ENCODE measurements at places on chromosomes 11 and 22.
A peak's percentile ranks its signal among the peaks of the same experiment; 100 is the strongest.

DNA sequence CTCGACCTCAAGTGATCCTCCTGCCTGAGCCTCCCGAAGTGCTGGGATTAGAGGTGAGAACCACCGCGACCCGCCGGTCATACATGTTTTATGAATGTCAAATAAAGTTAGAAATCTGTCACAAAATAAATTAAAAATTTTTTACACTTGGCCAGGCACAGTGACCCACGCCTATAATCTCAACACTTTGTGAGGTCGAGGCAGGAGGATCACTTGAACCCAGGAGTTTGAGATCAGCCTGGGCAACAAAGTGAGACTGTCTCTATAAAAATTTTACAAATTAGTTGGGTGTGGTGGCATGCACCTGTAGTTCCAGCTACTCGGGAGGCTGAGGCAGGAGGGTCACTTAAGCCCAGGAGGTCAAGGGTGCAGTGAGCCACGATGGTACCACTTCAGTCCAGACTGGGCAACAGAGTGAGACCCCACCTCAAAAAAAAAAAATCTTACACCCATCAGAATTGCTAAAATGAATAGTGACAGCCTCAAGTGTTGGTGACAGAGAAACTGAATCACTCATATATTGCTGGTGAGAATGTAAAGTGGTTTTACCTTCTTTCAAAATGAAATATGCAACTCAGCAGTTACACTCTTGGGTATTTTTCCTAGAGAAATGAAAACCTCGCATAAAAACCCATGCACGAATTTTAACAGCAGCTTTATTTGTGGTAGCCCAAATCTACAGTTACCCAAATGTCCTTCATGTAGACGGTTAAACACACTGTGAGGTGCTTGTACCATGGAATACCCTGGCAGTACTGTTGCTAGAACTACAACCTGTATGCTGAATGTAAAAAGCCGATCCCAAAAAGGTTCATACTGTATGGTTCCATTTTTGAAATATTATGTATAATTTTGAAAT lies 55.4 kb downstream of the MED15 start:
- no peak for DNase-seq

- DNase-seq = peak; percentile 48
Measured at GRCh38 chr11:47715082-47715669, at the start of gene AGBL2. AGBL2 (minus strand) TSS chr11:47715369; CDS start chr11:47714650, 719 bp downstream.

- DNase-seq = no peak
Measured at GRCh38 chr22:33920197-33920540, at the start of gene LARGE1. LARGE1 (minus strand) TSS chr22:33920476.

DNA sequence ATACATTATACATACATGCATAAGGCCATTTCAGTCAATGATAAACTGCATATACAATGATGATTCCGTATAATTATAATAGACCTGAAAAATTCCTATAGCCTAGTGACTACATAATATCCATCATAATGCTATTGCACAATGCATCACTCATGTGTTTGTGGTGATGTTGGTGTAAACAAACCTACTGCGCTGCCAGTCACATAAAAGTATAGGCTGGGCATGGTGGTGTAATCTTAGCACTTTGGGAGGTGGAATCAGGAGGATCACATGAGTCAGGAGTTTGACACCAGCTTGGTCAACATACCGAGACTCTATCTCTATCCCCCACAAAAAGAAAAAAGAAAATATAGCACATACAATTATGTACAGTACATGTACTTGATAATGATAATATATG lies 163.7 kb upstream of the DDI1 start:
- no peak for DNase-seq

- DNase-seq = no peak
Measured at GRCh38 chr11:110711776-110712658, at the start of gene ARHGAP20. ARHGAP20 (minus strand) TSS chr11:110712437; CDS start chr11:110712231, 206 bp downstream.

DNA sequence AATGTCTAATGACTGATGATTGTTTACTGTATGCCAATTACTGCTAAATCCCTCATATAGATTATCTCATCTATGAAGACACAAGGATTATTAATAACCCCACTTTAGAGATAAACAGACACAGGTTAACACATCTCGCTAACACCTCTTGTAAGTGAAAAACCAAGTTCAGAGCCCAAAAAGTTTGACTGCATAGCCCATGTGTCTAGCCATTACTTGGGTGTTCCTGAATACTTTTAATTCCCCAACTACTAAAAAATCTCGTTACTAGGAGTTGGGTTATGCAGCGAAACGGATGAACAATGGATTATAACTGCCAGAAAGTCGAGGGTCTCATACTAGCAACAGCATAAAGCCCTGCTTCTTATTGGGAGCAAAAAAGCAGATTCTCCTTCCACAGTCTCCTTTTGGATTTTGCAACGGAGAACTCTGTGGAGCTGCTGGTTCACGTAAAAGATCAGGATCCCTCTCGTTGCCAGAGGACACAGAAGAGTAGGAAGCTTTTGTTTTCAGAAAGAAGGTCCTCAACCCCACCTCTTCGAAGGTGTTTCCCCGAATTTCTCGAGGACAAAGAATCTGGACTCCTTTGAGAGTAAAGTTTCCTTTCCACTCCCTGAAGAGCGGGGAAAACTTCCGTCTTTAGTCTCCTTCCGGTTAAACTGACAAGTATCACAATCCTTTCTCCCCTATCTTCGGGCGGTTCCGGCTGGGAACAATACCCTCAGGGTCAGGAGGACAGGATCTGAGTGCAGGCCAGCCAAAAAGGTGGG lies 979 bp downstream of the ZBED5 start:
- no peak for DNase-seq

GRCh38 chr11:122177238-122177637 lies 61.2 kb upstream of the BLID start:
- DNase-seq = no peak

GRCh38 chr11:8375460-8375859 lies 111.8 kb upstream of the LMO1 start:
- DNase-seq = no peak

DNA sequence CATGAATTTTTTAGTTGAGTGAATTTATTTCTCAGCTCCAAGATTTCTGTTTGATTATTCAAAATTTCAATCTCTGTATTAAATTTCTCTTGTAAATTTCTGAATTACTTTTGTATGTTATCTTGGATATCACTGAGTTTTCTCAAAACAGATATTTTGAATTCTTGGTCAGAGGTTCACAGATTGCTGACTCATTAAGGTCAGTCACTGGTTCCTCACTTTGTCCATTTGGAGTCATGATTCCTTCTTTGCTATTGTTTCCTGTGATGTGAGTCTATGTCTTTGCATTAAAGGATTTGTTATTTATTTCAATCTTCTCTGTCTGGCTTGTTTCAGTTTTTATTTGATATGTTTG lies 10.2 kb upstream of the IL17RA start:
- no peak for DNase-seq

DNA sequence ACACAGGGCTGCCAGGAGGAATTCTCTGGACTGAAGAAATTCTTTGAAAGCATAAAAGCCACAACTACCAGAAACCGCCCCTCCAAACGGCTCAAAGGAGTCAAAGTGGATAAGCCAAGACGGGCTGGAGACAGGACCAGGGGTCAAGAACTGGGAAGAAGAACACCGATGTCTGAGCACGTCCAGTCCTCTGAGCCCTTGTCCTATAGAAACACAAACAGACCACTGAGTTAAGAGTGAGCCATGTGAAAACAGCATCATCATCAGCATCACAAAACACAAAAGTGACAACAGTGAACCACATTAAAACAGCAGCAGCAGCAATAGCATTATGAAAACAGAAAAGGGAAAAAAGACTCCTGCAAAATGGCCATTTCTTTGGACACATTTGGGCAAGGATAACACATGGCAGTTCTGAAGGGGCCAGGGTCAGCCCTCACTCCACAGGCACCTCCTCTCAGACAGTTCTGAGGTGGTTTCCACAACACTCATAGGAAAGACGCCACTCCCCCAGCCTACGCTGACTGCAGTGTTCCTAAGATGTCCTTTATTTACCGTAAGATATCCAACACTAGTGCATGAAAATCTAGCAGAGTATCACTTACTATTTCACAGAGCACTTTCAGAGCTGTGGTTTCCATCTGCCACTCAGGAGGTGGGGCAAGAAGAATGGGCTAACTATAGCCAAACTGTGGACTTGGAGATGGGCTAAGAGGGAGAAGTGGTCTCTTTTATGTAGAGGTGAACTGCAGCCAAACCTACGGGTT lies 28.6 kb upstream of the YPEL1 start:
- no peak for DNase-seq

DNA sequence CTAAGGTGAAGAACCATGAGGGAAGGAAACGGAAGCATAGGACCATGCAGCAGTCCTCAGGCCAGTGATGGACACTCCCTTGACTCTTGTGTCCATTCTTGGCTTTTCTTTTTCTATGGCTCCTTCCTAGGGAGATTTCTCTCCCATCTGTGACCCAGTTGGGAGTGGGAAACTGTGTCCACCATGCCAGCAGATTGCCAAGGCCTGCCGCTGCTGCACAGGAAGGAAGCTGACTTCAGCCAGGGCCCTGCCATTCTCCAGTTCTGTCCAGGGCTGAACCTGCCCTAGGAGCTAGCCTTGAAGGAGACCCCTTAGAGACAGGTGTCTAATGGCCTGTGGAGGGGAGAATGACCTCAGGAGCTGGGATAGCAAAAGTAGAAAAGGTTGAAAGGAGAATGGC lies 17.4 kb downstream of the SSH3 start:
- no peak for DNase-seq

- no peak for DNase-seq
Measured at GRCh38 chr11:67542169-67542568, 18.9 kb upstream of the CABP2 start.

- DNase-seq = no peak
Measured at GRCh38 chr22:50257451-50258360, 3.8 kb downstream of the MAPK12 start.

DNA sequence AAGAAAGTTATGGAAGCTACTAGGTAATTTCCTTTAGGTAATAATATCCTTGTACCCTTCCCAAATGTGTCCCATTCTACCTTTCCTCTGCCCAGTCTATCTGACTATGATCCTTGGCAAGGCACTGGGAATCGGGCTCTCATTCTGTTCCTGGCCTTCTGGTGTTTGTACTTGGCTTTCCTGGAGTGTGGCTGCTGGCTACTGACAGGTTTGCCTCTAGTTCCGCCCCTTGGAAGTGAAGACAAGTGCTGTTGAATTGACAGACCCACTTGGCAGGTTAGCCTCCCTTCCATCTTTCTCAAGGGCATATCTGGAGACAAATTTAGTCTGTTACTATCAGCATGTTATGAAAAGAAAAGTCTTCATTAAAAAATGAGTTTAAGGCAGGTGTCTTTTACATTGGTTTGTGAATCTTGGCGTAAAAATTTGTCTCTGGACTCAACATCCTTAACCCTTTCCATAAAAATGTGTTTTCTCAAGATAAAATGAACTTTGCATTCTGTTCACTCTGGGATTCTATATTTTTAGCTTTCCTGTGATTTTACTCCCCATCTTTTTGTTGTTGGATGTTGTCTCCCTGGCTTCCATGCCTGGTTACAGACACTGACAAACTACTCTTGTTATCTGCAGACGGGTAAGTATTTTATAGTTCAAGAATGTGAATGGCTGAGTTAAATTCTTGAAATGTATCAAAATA lies 287.4 kb upstream of the PDGFD start:
- DNase-seq = no peak

DNA sequence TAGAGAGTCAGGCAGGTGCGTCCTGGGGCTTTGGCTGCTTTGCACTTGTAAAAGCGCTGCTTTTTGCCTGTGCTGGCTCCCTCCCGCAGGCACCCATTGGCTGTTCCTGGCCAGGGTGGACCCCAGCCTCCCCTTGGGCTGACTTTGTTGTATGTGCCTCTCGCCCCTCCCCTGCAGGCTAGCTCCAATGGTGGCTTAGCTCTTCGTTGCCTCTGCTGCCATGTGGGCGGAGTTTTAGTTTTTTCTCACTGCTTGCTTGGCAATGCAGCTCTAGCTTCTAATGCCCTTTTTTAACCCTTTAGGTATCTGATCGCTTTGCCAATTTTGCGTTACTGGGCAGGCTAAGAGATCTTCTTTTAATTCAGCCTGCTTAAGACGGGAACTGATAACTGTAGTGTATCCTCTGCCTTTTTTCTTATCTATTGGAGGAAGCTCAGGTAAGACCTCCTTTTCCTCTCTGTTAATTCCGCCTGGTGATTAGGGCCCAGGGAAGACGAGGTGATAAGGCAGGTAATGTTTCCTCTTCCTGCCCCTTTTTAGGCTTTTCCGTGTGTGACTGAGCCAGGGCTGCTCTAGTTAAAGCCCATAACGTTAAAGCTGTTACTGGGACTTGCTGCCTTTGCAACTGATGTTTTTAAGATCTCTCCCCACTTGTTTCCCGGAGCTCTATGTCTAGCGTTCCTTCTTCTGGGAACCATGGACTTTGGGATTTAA lies 11.7 kb upstream of the GLYATL1 start:
- DNase-seq = no peak

DNA sequence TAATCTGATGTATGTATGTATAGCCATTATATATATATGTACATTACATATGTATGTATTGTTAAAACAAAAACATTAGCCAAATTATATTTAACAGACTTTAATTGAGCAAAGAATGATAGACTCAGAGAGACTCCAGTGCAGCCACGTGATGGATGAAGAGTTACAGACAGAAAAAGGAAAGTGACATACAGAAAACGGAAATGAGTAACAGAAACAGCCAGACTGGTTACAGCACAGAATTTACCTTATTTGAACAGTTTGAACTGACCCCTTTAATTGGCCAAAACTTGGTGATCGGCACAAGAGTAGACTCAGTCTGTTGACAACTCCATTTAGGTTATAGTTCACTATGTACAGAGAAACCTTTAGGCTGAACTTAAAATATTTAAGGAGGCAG lies 35.0 kb downstream of the CHORDC1 start:
- no peak for DNase-seq

GRCh38 chr11:128505449-128506065 lies 81.8 kb downstream of the ETS1 start:
- DNase-seq = no peak

- peak; percentile 49 for DNase-seq
Measured at GRCh38 chr11:57567515-57568329, at the start of gene UBE2L6. UBE2L6 (minus strand) TSS chr11:57567672; CDS start chr11:57567611, 61 bp downstream.

- no peak for DNase-seq
Measured at GRCh38 chr11:116740741-116741140, 32.0 kb downstream of the BUD13 start.

DNA sequence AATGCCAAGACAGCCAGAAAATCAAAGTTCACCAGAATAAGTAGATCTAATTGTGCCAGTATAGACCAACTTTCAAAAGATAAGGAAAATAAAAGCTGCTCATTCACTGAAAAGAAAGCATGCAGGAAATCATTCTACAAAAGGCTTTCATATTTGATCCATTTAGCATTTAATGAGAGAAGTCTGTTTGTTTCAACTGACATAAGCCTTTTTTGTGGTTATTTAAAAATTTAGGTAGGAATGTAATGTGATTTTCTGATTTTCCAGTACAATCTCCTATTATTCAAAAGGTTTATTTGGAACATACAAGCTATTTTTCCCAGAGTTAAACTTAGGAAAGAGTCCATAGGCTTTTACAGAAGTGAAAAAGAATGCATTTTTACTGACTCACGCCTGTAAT lies 92.7 kb downstream of the SBF2 start:
- DNase-seq = no peak

GRCh38 chr22:18057568-18058209 lies 20.1 kb upstream of the PEX26 start:
- DNase-seq = no peak
